ENCODE measurements at places on chromosomes 11 and 22.

DNA sequence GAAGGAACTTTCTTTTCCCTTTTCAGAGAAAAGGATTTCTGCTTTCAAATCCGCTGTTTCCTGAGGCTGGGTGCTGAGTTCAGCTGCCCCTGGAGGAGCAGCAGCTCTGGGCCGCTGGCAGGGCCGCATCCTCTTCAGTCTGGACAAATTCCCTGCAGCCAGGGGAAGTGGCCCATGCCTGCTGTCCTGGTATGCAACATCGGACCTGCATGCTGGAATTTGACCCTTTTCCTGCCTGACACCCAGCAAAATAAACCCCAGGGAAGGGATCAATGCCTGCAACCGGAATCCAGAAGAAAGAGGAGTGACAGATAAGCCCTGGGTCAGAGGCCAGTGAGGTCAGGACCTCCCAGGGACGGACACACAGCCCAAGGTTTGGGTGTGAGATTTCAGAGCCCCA, 54.1 kb upstream of the LINC01488 start:
- DNase-seq, result no peak

GRCh38 chr11:130411223-130411622, 17.2 kb downstream of the ADAMTS8 start:
- DNase-seq, result no peak

DNA sequence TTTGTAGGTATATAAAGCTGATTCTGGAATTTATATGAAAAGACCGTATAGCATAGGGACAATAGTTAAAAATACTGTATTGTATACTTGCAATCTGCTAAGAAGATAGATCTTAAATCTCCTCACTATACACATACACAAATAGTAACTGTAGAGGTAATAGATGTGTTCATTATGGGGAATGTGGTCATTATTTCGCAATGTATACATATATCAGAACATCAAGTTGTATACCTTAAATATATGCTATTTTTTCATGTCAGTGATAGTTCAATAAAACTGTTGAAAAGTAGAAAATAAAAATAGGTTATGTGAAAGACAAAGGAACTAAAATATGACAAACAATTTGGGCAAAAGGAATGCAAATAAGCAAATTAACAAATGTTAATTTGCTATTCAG, 35.2 kb upstream of the LIN7C start:
- no peak for DNase-seq

DNA sequence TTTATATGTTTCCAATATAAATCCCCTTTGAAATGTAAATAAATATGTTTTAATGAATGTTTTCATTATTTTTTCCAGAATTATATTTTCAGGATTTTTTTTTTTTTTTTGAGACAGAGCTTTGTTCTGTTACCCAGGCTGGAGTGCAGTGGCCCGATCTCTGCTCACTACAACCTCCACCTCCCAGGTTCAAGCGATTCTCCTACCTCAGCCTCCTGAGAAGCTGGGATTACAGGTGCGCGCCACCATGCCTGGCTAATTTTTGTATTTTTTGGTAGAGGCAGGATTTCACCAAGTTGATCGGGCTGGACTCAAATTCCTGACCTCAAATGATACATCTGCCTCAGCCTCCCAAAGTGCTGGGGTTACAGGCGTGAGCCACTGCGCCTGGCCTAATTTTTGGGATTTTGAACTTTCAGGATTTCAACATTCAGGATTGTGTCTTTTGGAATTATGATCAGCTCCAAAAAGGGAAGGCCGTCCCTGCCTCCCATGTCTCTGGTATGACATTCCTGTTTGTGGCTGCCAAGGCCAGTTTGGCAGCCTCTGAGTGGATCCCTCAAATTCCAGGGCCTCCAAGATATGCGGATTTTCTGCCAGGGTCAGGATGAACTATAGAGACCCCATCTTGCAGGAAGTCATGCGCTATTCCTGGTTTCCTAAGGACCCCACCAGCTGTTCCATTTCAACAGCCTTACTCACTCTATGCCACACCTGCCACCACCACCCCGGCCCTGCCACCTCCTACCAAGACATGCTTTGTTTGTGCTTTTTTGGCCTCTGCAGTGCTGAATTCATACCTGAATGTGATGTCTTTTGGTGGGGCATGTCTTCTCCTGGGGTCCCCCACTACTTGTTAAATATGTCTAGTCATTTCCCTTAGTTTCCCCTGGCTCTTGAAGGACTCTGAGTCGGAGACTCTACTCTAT, 21.9 kb upstream of the TMPRSS4 start:
- no peak for DNase-seq

DNA sequence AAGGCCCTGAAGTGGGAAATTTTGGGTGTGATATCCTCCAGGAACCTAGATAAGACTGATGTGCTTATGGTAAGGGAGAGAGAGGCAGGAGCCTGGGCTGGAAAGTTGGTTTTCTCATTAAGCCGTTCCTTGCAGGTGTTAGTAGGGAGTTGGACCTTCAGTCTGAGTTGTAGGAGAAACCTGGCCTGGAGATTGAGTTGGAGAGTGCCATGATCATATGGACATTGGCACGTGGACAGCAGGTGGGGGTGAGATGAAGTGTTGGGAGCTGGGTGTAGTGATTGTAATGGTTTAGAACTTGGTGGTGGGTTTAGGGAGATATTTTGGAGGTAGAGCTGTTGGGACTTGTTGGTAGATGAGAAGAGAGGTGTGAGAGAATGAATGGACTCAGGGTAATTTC, 4.9 kb downstream of the PPP6R2 start:
- DNase-seq, result no peak

- no peak for DNase-seq
Measured at GRCh38 chr11:103850419-103851165, 185.8 kb upstream of the DDI1 start.

GRCh38 chr11:968822-969221, 43.2 kb downstream of the AP2A2 start:
- no peak for DNase-seq

DNA sequence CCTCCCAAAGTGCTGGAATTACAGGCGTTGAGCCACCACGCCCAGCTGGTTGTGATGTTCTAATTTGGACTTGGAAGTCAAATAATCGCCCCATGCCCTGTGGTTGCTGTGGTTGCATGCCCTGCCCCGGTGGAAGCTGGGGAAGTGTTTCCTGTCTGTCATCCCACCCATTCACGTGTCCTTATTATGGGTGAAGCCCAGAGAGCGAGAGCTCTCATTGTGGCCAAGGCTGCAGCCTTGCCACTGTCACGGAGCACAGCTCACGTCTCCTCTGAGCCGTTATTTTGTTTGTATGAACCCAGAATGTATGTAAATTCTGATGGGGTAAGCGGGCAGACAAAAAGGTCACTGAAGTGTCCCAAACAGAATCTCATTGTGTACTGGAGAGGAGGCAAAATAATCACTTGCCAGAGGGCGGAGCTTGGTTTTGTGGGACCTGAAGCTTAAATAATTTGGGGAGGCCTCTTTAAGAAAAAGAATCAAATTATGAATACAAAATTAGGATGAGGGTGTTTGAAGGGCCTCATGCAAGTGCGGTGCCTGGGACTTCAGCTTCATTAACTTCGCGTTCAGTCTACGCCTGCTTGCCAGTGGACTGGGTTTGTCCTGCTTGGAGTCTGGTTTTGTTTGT, 25.8 kb upstream of the TREH start:
- DNase-seq, result no peak

GRCh38 chr11:116712428-116712827, 60.4 kb downstream of the BUD13 start:
- no peak for DNase-seq

DNA sequence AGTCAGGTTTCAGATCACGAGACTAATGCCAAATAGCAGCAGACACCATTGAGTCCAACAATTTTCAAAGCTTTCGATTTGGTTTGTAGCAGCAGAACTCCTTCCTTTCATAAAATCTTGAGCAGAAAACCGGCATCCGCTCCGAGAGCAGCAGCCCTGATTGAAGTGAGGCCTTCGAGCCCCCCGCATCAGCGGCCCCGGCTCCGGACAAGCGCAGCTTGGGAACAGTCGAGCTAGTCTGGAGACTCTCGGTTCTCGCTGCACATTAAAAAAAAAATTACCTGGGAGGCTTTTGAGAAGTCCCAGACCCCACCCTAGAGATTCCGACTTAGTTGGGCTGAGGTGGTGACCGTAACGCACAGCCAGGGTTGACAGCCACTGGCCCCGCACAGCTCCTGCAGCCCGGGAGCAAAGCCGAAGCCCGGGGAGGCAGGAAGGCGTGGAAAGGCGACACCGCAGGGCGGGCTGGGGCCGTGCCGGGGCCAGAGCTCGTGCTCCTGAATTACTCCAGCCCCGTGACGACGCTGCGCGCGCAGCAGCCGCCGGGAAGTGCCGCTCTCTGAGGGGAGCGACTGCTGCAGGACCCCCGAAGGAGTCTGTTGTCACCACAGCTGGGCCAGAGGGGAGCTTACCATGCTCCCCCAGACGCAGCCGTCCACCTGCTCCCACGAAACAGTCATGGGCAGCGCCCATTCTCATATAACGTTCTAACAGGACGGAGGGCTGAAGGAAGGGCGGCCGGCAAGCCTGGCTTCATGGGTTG, 57.8 kb downstream of the SPATA19 start:
- no peak for DNase-seq

- no peak for DNase-seq
Measured at GRCh38 chr22:50613291-50613981, 12.8 kb downstream of the MAPK8IP2 start.

DNA sequence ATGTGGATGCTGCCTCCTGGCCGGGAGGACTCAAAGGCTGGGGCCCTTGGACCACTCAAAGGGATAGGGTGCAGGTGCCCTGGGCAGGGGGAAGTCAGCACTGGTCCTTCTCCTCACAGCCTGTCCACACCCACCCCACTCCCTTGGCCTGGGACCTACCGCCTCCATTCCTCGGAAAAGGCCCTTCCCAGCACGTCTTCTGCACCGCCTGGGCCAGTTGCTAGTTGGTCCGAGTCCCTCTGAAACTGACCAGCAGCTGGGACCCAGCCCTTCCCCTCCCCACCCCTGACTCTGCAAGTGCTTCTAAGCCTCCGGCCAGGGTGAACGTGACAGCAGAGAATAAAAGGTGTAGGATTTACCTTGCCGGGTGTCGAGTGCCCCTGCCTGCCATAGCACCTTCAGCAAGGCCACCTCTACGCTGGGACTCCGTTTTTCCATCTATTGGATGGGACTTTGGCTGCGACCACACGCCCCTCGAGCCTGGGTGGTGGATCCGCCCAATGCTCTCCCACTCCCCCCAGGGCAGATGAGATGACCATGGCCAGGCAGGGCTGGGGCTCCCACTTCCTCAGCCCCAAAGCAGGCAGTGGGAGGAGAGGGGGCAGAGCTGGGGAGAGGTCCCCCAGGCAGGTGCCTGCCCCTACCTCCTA, 37.3 kb downstream of the OSBPL5 start:
- no peak for DNase-seq

GRCh38 chr11:47021527-47021818, 84.9 kb downstream of the CSTPP1 start:
- DNase-seq, result no peak

DNA sequence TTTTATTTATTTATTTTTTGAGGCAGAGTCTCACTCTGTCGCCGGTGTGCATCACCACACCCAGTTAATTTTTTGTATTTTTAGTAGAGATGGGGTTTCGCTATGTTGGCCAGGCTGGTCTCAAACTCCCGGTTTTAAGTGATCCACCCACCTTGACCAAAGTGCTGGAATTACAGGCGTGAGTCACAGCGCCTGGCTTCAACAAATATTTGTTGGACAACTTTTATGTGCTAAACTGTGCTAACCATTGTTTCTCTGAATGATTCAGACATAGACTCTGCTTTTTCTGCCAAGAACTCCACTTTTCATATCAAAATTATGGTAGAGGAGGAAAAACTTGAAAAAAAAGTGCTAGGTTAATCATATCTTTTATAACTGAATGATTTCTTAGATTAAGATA, 36.3 kb downstream of the MMP7 start:
- DNase-seq, result no peak

- DNase-seq, result no peak
Measured at GRCh38 chr22:45997077-45997776, 20.3 kb upstream of the WNT7B start.

DNA sequence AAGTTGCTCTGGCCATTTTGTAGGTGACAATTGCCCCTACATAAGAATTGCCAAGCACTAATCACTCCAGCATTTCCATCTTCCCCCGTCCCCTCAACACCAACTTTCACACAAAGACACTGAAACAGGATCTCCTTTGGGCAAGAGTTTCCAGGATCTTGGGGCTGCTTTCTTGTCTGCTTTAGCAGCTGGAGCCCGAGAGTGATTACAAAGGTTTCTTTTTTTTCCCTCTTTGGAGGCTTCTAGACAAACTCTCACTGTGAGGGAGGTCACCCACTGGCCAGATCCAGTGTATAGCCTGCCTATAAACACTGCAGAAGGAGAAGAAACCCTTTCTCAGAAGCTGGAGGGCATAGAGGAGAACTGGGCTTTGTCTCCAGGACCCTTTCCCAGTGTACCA, 92.5 kb downstream of the APIP start:
- no peak for DNase-seq

GRCh38 chr11:111429066-111429506, 50.0 kb upstream of the POU2AF1 start:
- DNase-seq, result peak; percentile 27

DNA sequence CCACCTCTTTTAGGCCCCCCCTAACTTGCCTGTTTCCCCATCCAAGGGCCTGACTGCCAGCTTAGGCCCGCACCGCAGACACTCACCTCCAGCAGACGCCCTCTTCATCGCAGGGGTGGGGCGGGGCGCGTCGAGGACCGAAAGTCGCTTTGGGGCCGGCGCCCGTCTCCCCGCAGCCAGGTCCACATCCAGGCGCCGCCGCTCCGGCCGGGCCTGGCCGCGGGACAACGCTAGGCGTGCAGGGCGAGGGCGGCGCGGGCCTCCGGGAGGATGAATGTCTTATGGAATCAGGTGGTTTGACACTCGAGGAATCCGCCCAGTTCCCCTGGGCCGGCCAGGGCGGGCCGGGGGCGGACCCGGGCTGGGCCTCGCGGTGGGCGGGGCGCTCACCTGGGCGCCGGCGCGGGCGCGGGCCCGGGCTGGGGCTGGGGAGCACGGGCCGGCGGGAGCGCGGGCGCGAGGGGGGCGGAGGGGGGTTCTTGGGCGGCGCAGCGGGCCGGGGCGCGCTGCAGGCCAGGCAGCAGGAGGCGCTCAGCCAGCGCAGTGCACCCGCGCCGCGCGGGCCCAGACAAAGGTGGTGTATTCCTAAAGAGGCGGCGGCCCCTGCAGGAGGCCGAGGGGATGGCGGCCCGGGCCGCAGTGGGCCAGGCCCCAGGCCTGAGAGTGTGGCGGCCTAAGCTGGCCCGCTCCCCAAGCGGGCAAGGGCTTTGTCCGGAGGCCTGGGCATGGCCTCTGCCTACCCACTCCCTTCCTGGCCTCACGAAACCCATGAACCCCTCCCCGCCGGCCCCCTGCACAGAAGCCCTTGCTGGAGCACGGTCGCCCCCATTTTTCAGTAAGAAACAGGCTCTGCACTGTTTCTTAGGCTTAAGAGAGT, 177.6 kb downstream of the IGLL1 start:
- DNase-seq, result no peak
